NCI-H2107 (cell line): ENCODE measurements at places on chromosomes 4 and X.

- DNase-seq = peak; percentile 18
These were observed 30.6 kb upstream of the NSUN7 start for GRCh38 chr4:40719008-40719623.

- DNase-seq = no peak
These were observed 3.2 kb downstream of the CCDC160 start for GRCh38 chrX:134240209-134240608.

DNA sequence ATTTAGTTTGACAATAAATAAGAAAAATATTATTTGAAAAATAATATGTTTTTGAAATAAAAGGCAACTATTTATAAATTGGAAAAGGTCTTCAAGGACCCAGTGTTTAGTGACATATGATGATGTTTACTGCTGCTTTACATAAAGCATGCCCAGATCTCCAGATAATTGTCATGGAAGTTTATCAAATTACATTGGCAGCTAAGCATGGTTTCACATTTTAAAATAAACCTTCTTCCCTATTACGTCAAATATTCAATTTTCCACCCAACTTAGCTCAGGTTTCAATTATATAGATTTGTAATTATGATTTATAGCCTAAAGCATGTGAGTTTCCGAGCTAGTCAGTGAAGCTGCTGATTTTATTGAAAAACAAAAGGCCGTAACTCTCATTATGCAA is 417.2 kb downstream of the CFAP47 start:
- DNase-seq = no peak

GRCh38 chr4:20370274-20370673 is 118.6 kb downstream of the SLIT2 start:
- no peak for DNase-seq

- no peak for DNase-seq
These were observed 170.7 kb upstream of the PUDP start for GRCh38 chrX:7318661-7319060.

- no peak for DNase-seq
These were observed 17.1 kb downstream of the MGST2 start for GRCh38 chr4:139682741-139683151.

- DNase-seq = no peak
These were observed 867.8 kb downstream of the CCSER1 start for GRCh38 chr4:90994851-90995574.

- DNase-seq = no peak
These were observed 10.8 kb downstream of the NOX1 start for GRCh38 chrX:100863326-100863864.

DNA sequence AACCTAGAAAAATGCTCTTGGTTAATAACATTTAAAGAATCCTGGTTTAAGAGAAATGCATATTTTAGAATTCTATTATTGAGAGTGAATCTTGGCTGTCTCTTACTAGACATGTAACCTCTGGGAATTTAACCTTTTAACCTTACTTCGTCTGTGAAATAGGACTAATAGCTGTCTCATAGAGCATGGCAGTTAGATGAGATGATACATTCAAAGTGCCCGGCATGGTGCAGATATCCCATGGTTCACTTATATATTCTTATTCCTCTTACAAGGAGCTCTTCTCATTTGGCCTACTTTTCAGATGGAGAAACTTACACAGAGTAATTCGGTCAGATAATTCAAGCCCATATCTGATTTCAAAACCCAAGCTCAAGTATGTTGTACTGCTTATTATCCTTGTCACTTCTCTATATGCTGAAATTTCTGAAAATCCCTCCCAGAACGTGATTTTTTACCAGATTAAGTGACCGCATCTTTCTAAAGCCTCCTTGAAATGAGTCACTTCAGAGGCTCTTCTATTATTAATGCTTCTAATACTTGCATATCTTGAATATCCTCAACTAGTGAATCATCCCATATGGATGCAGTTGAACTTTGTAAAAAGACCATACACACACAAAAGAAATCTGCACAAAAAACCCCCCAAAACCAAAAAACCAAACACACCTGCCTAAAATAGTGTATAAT is 4.9 kb downstream of the CDKN2AIP start:
- no peak for DNase-seq

DNA sequence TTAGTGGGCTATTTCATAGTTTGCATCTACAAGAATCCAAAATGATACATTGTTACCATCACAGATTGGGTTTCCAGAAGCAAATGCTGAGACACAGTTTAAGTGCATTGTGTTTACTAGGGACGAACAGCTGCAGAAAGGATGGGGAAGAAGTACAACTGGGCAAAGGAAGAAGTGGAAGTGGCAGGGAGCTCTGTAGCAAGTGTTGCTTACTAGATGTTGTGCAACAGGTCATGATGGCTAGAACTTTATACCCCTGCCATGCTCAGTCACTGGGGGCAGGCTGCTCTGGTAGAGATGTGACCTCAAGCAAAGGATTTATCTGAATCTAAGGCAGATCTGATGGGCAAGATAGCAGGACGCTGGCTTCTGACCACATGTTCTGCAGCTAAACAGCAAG is 76.1 kb upstream of the EMCN start:
- no peak for DNase-seq

DNA sequence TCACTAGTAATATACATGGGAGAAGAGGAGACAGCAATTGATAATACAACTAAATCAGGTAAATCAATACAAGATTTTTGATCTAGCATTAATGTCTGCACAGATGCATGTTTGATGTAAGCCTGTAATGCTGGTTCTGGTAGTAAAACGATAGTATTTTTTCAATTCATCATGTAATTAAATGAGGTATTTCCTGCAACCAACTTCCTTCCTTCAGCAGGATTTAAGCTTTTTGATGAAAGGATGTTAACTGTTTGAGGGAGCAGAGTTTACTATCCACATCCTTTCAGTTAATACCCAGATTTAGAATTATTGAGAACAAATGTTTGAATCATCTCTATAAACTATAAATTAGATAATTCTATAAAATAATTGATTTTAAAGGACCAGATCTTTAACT is 31.4 kb upstream of the NFKB1 start:
- DNase-seq = no peak

- no peak for DNase-seq
These were observed 2.0 kb downstream of the TMEM165 start for GRCh38 chr4:55397520-55398321.

GRCh38 chrX:129585167-129585566 is 45.1 kb downstream of the OCRL start:
- no peak for DNase-seq

- DNase-seq = no peak
These were observed 3.3 kb downstream of the ZDHHC9 start for GRCh38 chrX:129840344-129840743.

GRCh38 chr4:57254754-57255153 is 144.6 kb upstream of the IGFBP7 start:
- no peak for DNase-seq

GRCh38 chr4:37445023-37445422 is 200.5 kb downstream of the NWD2 start:
- DNase-seq = no peak

GRCh38 chr4:91826186-91826585 is 477.6 kb upstream of the GRID2 start:
- no peak for DNase-seq

- no peak for DNase-seq
These were observed 23.8 kb downstream of the TMEM131L start for GRCh38 chr4:153489856-153490558.

DNA sequence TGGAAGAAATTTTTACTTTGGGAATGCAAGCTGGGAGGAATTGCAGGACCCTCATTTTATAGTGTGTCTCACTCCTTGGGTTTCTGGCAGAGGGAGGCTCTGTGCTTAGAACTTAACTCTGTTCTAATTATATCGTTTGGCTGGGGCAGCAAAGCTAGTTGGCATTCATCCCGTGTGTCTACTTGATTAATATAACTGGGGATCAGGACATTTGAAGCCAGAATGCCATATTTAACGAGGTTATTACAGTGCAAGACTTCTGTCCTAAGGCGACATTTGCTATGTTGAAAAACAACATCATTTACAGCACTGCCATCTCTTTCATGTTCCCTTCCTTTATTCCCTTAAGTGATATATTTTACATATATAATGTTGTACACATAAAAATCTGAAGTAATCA is 179.1 kb upstream of the TBC1D9 start:
- DNase-seq = no peak

DNA sequence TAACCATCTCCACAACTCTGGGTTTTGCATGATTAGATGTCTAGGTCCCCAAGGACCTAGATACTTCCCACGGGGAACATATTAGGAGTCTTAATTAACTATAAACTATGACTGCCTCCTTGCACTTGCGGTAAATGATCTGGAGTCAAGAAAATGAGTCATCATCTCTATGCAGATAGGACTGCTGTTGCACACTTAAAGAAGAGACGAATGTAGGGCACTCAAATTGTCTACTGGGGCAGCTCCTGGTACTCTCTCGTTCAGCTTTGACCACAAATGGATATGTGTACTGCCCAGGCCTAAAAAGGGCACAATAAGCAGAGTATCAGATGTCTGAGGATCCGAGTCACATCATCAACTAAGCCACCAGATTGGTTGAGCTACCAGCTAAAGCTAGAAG is 1783.4 kb upstream of the AGA start:
- DNase-seq = no peak

- DNase-seq = no peak
These were observed 93.2 kb downstream of the WFS1 start for GRCh38 chr4:6362896-6363295.

- no peak for DNase-seq
These were observed 45.0 kb downstream of the VCX2 start for GRCh38 chrX:8126092-8126491.

DNA sequence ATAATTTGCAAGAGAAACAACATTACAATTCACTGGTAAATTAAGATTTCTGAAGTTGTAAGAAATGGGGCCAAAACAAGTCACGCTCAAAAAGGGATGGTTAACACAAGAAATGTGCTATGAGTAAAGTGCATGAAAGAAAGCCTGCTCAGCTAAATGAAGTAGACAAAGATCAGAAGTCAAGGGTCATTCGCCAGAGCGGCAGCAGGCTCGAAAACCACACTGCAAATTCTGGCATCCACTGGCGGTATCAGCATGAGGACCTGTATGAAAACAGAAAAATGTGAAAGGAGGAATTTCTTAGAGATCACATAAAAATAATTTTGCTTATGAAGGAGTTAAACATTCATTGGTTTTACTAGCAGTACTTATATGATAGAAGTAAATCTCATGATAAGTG is 49.6 kb downstream of the FBXL5 start:
- no peak for DNase-seq

GRCh38 chr4:173289353-173289727 is 44.8 kb downstream of the HMGB2 start:
- DNase-seq = no peak

GRCh38 chr4:168317621-168318020 is 931 bp downstream of the DDX60 start:
- no peak for DNase-seq

DNA sequence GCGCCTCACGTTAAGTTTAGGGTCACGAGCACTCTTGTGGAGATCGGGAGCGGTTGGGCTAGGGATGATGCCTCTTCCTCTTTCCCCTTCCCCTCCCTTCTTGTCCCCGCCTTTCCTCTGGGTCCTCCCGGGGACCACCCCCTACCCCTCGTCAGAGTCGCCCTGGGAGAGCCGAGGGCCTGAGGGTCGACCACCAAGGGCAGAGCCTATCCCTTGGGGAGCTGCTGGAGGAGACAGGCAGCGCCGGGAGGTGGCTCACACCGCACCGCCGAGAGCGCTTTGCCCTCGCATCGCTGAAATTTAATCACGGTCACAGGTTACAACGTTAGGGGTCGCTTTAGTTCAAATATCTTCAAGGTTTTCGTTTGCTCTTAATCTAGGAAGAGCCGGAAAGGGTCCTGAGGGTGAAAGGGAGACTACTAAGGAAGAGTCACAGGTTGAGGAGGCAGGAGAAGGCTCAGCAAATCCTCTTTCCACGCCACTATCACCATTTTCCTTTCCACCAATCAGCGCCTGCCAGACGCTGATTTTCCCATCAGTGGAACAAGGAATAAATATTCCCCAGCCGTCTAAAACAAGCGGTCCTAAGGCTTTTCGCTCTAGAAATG is 528 bp upstream of the SNCA start:
- DNase-seq = no peak
